GM23338 (cell line): ENCODE measurements at places on chromosomes 6 and 20.

DNA sequence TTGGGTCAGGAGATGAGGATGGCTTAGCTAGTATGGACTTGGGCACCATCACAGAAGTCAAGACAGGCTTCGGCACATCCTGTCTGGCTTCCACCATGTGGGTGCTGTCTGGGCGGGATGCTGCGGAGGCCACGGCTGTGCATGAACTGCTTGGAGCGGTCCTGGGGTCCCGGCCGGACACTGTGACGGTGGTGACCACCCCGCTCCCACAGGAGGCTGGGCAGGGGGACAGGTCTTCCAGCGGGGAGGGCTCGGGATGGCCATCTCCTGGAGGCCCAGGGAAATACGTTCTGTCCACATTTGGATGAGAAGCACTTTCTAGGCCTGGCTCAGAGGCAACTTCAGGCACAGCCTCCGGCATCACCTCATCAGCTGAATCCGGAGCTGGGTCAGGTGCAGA lies 32.1 kb upstream of the TCFL5 start:
- no peak for DNase-seq

GRCh38 chr6:130178692-130179091 lies 44.1 kb downstream of the SAMD3 start:
- DNase-seq, result no peak

- DNase-seq, result no peak
Measured at GRCh38 chr6:114055349-114055748, 84.4 kb upstream of the HDAC2 start.

GRCh38 chr6:116267836-116268588 lies 11.7 kb downstream of the TSPYL1 start:
- no peak for DNase-seq

- no peak for DNase-seq
Measured at GRCh38 chr6:131911951-131912350, 39.2 kb downstream of the CCN2 start.

- no peak for DNase-seq
Measured at GRCh38 chr6:95117236-95117635, 460.1 kb upstream of the MANEA start.
